GM13977 (cell line): ENCODE measurements at places on chromosomes 3 and 15.

DNA sequence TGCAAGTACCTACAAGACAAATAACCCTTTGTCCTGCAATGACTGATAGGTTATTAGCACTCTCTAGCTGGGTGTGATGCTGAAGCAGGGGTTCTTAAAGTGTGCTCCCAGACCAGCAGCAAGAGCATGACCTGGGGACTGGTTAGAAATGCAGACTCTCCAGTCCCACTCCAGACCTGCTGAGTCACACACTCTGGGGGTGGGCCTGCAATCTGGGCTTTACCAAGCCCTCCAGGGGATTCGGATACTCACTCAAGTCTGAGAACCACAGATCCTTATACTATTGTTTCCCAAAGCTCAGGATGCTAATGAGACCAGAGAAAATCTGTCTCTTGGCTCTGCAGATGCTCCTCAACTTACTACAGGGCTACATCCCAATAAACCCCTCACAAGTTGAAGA lies 142.1 kb upstream of the RAD18 start:
- DNase-seq, result no peak

DNA sequence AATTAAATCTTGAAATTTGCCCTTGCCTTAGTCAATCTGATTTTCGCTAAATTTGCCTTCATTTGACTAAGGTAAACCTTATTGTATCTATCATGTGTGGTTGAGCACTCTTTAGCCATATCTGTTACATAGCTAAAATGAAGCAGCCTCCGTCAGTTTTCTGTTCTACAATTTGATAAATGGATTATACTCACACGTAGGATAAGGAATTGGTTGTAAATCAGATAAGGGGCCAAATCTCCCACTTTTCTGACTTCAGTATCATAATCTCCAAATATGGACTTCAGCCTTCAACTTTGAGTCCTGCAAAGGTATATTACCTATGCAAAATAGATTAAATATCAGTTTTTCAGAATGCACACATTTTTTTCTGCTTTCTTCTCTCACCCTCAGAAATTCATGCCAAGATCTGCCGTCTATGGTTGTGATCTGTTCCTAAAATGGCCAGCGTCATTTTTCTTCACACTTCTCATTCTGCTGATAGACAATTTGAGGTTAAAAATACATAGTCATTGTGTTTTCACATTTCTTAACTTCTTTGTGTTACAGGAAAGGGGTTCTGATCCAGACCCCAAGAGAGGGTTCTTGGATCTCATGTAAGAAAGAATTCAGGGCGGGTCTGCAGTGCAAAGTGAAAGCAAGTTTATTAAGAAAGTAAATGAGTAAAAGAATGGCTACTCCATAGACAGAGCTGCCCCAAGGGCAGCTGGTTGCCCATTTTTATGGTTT lies 36.9 kb downstream of the RAB8B start:
- DNase-seq, result no peak

DNA sequence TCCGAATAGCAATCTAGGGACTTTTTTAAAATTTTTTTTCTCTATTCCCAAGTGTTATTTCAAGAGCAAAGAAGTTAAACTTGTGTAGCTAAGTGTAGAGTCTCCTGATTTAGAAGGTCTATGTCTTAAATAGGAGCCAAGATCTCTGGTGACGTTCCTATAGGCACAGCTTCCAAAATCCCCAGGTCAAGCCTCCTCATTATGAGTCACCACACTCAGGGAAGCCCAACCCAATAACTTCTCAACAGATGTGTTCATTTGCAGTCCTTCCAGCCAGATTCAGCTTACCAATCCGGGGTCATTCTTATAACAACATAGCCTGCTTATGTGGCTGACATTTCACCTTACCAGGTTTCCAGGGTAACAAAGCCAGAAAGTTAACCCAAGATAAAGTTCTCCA lies 270.3 kb downstream of the IL5RA start:
- DNase-seq, result no peak

DNA sequence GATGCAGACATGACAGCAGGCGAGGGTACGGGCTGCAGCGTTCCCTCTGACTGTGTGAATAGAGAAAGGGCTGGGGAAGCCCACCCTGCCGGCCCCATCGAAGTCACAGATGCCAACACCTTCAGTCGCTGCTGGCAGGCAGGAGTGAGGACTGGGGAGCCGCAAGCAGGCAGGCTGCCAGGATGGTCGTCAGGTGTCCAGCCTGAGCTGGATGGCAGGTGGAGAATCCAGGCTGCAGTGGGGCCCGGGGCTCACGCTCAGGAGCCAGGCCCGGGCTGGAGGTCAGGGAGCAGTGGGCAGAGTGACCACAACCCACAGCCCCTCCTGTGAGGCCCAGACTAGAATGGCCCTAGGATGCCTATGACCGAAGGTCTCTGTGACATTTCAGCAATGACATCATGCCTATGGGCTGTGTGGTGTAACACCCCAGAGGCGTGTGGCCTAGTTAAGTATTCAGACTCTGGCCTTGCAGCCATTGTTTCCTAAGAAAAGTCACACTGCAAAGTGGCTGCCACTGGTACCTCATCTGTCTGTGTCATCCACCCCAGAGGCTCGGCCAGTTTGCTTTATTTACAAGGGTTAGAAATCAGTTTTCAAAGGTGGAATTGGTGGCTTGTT lies 15.7 kb downstream of the PRR23E start:
- no peak for DNase-seq

GRCh38 chr3:32603064-32603463 lies 32.4 kb upstream of the DYNC1LI1 start:
- no peak for DNase-seq

DNA sequence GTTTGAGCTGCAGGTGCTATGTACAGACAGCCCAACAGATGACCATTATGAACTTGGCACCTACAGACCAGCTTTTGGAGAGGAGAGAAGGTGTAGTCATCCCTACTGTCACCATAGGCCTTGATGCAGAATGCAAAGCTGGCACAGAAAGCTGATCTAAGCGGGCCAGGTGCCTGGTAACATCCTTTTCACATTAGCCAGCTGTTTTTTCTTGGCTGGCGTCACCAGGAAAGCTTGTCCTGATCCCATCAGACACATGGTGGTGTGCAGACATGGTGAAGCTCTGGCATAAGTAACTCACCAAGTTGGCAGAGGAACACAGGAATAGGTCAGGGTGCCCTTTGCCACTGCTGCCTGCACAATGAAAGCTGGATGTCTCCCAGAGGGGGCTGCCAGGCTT lies 97.2 kb upstream of the MB21D2 start:
- no peak for DNase-seq

DNA sequence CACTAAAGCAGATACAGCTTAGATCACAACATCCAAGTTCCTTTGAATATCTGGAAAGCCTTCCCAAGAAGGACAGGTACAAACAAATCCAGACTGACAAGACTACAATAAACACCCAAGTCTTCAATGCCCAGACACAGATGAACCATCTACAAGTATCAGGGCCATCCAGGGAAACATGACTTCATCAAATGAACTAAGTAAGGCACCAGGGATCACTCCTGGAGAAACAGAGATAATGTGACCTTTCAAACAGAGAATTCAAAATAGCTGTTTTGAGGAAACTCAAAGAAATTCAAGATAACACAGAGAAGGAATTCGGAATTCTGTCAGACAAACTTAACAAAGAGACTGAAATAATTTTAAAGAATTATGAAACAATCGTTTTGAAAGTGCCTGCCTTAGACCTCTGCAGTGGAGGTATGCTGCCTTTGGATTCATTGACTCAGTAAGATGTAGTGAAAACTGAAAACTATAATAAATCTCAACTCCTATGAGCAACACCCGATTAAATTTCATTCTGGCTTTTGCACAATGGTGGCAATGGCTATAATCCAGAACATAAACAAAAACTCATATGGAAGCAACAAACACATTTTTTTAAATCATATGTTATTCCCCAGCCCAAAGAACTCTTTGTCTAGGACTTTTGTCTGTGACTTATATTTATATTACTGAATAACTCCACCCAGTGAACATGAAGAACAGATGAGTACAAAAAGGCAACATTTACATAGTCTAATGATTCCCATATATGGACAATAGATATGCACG lies 12.6 kb upstream of the COL8A1 start:
- no peak for DNase-seq

GRCh38 chr3:178457511-178457910 lies 78.7 kb upstream of the KCNMB2 start:
- DNase-seq, result no peak

- DNase-seq, result no peak
Measured at GRCh38 chr3:27677565-27677964, 44.6 kb downstream of the EOMES start.

- DNase-seq, result no peak
Measured at GRCh38 chr3:114646526-114646925, 352.7 kb downstream of the TIGIT start.
